ENCODE measurements at places on chromosomes 1 and 21.

DNA sequence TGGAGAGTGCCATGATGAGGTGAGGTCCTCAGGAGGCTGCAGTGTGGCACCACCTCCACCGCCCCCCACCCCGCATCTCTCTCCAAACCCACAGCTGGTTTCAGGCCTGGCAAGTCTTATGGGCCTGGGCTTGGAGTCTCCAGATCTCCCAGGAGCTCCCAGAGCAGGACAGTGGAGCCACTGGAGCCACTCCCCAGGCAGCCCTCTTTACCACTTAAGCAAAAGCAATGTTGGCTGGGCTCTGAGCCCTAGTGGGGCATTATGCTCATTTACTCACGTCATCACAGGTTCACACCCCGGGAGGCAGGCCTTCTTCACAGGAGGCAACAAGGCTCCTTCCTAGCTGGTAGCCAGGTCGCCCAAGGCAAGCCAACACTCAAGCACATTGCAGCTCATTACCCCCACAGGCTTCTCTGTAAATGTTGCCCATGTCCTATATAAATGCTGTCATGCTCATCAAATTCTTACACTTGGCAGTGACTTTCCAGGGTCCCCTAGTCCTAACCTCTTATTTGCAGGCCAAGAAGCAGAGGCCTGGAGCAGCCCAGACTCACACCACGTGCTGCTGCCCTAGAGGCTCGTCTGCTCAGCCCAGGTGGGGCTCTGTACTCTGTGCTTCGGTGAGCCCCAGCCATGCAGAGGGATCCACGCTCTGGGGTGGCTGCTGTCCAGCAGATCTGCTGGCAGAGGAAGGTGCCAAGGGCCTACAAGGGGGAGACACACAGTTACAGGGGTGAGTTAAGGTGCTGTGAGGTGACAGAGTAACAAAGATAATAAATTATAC is 459.3 kb downstream of the MATN1 start:
- no peak for DNase-seq

GRCh38 chr1:161298116-161298515 is 11.7 kb downstream of the MPZ start:
- DNase-seq, result no peak

- DNase-seq, result no peak
Observed at GRCh38 chr1:199995096-199995685, 32.3 kb upstream of the NR5A2 start.

GRCh38 chr1:6168947-6169586 is 11.1 kb downstream of the CHD5 start:
- DNase-seq, result no peak

DNA sequence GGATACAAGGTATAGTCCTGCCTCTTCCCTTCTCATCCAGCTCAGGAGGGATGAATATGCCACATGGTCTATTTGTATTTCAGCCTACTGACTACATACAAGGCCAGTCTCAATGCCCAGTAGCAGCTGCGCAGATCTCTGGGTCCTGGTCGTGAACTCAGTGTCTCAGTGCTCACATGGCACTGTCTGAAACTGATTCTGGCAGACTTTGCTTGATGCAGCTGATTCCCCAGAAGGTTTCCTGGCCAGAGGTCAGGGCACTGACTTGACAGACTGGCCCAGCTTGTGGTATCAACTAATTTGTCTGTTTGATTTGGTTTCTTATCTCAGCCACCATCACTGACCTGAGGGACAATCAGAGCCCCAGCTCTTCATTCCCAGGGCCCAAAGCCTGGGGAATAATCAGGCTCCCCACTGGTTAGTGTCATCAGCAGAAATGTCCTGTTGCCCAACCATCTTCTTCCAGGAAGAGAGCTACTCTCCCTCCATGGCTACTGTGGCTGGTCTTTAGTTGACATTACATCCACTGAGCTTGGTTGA is 7.5 kb upstream of the SPRR4 start:
- DNase-seq, result no peak

DNA sequence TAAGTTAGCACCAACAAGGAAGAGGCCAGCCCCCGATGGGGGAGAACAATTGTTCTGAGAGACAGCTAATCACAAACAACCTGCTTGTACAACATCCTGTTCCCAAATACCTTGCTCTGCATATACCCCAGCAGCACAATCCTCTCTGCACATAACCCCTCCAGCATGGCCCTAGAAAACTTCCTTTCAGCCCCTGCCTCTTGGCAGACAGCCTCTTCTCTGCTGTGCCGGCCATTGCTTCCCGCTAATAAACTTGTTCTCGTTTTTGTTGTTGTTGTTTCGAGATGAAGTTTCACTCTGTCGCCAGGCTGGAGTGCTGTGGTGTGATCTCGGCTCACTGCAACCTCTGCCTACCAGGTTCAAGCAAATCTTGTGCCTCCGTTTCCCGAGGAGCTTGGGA is 392.7 kb downstream of the SMYD3 start:
- no peak for DNase-seq

DNA sequence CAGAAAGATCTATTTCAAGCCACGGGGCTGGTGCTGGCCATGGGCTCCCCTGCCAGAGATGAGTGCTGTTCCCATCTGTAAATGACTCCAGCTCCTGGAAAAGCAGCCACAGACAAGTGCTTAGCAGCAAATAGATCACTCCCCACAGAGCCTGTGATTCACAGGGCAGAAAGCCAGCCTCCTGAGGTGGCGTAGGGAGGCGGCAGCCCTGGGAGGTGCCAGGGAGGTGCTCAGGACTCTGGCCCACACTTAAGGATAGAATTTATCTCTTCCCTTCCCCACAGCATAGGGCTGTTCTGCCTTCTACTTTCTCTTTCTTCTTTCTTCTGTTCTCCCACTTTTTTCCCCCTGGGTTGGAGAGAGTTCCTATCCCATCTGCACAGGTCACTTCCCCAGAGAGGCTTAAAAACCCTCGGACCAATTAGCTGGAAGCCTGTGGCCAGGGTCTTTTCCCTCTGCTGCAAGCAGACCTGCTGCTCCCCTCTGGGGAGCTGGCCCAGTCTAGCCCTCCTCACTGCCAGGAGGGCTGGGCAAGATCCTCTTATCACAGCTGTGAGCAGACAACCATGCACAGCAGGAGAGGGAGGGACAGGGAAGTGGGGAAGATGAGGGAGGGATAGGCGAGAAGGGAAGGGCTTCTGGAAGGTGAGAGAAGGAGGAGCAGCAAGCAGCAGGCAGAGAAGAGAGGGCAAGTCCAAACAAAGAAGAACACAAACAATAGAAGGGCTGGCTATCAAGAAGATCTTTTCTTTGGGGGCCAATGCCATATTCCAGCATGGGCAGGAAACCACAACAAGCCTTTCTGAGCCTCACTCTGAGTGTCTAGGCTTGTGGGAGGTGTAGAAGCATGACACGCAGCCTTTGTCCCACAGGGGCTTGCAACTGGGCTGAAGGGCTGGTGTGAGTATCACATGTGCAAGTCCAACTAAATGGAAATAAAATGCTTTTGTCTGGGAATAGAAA is 41.0 kb downstream of the KCND3 start:
- DNase-seq, result no peak

DNA sequence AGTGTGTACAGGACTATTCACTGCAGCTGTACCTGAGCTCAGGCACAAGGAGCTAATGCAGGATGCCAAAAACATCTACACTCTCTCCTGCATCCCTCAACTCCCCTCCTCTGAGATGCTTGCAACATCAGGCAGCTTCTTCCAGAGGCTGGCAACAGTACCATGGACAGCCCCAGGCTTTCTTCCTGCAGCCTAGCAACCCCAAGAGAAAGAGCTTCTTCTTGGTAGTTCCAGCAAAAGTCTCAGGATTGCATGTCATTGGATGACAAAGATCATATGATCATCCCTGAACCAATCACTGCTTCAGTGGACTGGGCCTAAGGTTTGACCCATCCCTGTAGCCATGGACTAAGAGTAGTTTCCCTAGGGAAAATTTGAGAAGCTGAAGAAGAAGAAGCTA is 46.7 kb downstream of the CAMK2N1 start:
- no peak for DNase-seq

DNA sequence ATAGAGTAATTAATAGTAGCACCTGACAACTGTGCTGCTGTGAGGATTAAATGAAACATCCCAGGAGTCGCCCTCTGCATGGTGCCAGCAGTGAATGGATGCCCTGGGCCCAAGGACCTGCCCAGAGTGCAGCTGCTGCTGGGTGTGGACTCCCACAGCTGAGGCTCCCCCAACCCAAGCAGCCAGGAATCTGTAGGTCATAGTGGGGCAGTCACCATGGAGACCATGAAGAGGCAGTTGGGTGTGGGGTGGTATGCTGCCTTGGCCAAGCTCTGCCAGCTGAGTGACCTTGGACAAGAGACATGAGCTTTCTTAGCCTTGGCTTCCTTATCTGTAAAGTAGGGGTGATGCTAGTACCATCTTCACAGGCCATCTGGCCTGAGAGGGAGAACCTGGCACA is 9.4 kb downstream of the OLIG2 start:
- no peak for DNase-seq

DNA sequence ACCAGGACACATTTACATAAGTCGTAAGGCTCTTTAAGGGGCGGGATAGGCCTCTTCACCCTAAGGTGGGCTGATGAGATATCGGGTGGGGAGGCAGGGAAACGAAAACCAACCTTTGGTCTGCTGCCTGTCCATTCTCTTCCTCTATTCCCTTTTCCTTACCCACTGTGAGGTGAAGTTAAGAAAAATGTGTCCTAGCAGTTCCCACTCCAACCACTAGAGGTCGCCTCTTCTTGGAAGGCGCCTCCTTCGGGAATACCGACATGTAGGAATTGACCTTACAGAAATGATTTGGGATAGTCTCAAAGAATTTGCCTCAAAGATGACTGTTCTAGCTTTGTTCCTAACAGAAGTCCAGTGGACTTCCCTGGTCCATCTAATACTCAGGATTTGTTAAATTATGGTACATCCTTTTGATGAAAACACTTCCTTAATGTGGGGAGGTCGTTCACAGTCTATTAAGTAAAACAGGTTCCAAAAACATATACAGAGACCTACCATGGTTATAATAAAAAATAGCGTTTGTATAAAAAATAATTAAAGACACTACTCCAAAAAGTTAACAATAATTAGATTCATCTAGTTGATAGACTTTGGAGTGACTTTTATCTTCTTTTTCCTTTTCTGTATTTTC is 14.1 kb downstream of the AZIN2 start:
- no peak for DNase-seq

DNA sequence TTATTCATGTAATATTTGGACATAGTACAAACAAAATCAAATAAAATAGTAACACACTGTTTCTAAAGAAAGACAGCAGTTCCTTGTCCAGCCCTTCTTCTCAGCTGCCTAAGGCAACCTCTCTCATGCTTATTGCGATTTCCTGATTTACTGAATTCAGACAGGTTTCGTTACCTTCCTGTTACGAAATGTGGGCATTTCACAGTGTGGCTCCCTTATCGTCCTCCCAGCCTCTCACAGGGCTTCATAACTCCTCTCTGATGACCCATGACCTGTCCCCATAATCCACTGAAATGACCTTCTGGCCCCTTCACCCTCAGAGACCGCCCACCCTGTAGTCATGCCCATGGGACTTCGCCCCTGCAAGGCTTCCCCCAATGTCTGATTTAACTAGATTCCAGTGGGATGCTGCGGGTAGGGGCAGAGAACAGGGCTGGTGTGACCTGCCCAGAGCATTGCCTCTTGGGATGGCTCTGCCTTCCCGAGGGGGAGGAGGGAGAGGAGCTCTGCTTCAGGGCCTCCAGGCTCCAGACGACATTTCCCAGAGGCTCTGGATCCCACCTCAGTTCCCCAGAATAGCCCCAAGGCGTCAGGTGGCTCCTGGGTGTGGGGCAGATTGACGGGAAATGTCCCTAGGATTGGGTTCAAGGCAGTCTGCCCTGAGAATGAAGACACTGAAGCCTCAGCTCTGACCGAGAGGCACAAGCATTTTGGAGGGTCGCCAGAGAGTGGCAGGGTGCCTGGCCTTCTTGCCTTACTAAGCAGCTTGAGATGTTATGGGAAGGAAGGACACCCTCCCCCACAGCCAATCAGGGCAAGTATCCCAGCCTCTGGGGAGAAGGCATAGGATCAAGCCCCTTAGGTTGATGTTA is 20.6 kb downstream of the PADI2 start:
- no peak for DNase-seq

DNA sequence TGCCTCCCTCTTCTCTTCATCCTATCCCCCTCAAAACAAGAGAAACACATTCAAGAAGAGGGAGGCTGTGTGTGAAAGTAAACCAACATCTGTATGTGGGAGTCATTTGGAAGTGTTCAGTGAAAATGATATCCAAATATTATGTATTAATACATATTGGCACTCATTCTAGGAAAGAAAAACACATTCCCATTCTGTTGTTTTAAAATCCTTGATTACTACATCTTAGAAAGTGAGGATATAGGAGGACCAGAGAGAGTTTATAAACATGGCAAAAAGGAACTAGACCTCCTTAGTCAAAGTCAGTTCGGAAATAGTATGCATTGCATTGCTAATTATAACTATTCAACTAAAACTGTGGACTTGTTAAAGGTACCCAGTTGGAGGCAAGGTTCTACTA is 786.6 kb downstream of the ADGRL2 start:
- DNase-seq, result no peak

DNA sequence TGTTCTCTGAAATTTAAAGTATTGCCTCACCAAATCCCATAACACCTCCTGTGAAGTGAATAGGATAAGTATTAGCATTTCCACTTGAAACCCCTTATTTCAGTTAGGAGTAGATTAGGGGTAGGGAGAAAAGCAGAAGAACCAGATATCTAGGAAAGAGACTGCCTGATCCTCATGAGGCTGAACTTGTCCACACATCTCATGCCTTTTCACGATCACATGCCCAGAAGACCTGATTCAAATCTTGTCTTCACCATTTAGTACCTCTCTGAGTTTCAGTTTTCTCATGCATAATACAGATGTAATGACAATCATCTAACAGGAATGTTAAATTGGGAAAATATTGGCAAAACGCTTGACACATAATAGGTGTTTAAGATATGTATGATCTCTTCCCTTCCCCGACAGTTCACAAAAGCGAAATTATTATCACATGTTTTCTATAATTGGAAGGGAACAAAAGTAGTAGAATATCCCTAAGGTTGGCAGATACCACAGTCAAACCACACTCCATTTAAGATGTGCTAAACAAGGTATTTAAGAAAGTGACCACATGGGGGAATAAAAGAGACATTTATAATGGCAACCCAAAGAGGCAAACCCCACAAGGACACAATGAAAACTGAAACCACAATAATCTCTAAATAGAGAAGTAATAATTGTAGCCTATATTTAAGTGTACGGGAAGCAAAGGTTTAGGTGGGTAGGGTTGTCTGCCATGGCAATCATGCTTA is 25.2 kb downstream of the GFI1 start:
- DNase-seq, result no peak

GRCh38 chr21:38659936-38660332 is 145.8 kb upstream of the ETS2 start:
- no peak for DNase-seq
